ENCODE measurements at places on chromosomes 4 and X.

- DNase-seq = no peak
Measured at GRCh38 chrX:97909245-97909644, 1025.5 kb downstream of the RPA4 start.

GRCh38 chr4:2592572-2592971, 56.1 kb downstream of the FAM193A start:
- no peak for DNase-seq

DNA sequence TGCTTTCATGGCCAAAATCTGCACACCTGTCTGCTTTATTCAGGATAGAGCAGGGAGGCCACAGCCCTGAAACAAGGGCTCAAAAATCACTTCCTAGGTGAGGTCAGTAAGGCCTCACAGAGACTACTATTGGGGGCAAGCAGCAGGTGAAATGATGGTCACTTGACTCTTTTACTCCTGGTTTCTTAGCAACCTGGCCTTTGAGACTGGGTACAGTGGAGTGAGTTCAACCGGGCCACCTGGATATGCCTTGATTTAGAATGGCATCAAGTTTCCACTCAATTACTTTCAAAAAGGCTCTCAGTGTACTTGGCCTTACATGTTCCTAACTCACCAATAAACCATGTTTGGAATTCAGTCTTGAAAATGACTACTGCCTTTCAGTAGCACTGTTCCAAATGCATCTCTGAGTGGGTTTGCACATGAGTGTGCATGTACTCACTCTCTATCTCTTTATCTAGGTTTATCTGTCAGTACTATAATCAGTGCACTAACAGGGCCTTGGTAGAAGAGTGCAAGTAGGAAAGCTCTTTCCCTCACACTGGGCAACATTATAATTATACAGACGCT, 388.2 kb downstream of the OPHN1 start:
- no peak for DNase-seq

DNA sequence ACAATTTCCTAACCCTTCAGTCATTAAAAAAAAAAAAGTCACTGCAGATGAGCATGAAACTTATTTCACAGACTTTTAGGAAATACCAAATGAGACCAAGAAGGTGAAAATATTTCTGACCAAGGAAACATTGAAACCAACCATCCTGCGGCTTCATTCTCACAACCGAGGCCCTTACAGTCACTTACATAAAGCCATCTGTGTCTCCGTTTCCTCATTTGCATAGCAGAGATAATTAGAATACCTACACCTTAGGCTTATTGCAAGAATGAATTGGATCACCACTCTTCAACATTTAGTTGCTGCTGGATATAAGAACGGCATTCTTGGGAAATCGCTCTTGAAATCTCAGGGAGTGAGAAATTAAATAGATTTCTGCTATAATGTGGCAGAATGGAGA, 356.2 kb downstream of the HS3ST1 start:
- DNase-seq = no peak

GRCh38 chrX:10828640-10829039, 208.3 kb upstream of the MID1 start:
- no peak for DNase-seq

- DNase-seq = no peak
Measured at GRCh38 chr4:168183717-168184571, 91.6 kb downstream of the ANXA10 start.

GRCh38 chr4:8618961-8619720, 26.6 kb downstream of the CPZ start:
- DNase-seq = no peak

GRCh38 chrX:44223150-44223549, 120.3 kb downstream of the EFHC2 start:
- DNase-seq = no peak

- no peak for DNase-seq
Measured at GRCh38 chr4:88796545-88796944, 98.9 kb upstream of the NAP1L5 start.

DNA sequence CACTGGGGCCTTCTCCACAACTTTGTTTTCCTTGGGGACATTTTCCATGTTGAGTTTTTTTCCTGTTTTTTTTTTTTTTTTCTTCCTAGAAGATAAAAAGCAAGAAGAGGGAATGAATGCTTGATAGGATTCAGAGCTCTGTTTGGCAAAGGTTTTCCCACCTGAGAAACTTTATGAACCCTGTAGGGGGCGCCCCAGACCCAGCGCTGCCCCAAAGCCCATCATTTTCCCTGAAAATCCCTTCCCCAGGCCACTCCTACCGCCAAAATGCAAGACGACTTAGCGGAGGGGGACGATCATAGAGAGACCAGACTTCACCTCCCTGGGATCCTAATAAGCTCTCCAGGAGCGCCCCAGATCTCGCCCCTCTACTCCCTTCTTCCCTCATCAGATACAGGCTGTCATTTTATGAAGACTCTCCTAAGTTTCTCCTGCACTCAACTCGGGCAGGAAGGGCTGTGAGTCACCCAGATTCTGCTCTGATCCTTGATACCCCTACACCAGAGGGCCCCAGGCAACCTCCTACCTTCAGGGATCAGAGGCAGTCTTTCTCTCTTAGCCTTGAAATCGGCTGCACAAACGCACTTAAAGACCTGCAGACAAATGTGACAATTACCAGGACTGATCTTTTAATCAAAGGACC, 1.4 kb downstream of the BEX5 start:
- no peak for DNase-seq

- DNase-seq = no peak
Measured at GRCh38 chr4:1395941-1396805, 10.1 kb downstream of the NKX1-1 start.

DNA sequence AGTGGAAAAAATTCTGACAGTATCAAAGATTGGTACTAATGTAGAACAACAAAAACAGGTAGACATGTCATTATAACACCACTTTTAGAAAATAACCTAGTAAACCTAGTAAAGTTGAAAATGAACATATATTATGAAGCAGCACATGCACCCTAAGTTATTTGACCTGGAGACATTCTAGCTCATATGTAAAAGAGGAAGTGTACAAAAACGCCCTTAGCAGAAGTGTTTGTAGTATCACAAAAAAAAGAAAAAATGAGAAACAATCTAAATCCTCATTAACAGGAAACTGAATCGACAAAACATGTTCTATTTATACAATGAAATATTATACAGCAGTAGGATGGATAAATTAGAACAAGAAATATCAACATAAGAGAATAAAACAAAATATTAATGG, 318.9 kb upstream of the PPP1R2C start:
- no peak for DNase-seq

DNA sequence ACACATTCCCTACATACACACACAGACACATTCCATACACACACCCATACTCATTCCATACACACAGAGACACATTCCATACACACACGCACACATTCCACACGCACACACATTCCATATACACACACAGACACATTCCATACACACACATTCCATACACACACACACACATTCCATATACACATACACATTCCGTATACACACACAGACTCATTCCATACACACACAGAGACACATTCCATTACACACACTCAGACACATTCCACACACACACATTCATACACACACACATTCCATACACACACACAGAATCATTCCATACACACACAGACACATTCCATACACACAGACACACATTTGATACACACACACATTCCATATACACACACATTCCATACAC, 15.2 kb downstream of the LINC00632 start:
- no peak for DNase-seq

GRCh38 chr4:112604589-112604988, 32.1 kb downstream of the ZGRF1 start:
- no peak for DNase-seq

DNA sequence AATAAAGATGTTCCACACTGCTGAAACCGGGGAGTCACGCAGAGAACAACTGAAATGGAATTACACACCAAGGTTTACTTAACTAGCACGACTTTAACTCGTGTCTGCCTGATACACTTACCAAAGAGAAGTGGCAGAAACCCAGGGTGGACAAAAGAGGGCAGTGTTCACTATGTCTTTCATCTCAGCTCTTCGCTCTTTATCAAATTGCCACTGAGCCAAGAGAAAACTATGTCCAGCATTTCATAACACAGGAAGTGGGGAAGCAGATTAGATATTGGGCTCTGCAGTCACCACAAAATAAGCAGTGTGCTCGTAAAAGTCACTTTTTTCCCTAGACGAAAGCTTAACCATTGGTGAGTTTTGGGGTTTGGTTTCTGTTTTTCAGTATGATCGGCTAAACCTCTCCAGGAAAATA, 155.7 kb downstream of the CHIC2 start:
- no peak for DNase-seq

GRCh38 chr4:56656346-56656643, 24.8 kb downstream of the HOPX start:
- no peak for DNase-seq

DNA sequence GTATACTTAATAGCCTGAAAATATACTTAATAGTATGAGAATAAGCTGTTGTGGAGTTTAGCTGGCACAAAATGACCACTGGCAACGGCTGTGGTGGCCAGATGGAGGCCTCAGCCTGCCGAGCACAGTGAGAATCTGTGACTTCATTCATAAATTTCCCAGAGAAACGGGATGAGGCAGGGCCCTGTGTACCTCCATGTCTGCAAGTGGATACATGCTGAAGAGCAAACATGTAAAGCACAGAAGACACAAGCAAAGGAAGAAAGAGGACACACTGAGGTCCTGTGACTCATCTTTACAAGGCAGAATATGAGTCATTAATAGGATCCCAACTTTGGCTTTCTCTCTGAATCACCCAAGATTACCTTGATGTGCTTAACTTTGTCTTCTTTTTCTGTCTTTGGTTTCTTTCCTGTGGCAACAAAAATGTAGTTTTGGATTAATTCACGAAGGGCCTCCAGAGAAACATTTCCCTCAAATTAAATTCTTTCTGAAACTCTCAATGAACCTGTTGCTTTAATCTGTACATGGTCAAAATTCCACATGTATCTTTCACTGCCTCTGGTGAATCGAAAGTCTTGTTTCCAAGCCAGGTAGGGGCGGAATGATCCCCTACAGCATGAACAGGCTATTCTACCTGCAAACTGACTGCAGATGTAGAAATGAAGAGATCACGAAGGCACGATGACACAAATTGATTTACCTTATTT, 56.4 kb downstream of the IRF2 start:
- no peak for DNase-seq

- no peak for DNase-seq
Measured at GRCh38 chr4:53531585-53532224, 59.6 kb downstream of the LNX1 start.

DNA sequence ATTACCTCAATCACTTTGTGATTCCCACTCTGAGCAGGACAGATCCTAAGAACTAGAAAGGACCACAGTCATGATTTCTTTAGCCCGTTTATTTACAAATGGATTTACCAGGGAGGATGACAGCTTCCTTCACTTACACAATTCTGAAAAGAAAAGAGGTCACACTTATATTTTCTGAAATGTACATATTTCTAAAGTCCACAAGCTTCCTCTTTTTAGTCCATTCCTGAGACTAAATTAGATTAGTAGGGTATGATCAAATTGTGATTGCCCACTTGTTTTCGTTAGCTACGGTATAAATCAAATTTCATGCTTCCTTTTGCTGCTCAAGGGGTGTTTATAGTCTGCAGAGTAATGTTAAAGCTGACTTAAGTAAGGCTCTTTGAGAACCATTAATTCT, 7.6 kb upstream of the AMELX start:
- DNase-seq = no peak

DNA sequence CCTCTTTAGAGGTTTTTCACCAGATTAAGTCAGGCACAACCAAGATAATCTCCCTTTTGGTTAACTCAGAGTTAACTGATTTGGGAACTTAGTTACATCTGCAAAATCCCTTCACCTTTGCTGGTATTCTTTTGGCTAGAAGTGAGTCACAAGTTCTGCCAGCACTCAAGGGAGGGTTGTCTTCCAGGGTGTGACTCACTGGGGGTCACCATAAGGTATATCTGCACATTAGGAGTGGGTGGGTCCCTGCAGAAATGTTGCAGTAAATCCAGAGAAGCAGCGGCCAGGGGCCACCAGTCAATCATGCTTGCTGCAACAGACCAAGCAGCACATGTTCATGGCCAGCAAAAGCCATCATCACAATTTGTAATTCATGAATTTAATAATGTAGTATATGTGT, 59.8 kb upstream of the MAML3 start:
- no peak for DNase-seq

DNA sequence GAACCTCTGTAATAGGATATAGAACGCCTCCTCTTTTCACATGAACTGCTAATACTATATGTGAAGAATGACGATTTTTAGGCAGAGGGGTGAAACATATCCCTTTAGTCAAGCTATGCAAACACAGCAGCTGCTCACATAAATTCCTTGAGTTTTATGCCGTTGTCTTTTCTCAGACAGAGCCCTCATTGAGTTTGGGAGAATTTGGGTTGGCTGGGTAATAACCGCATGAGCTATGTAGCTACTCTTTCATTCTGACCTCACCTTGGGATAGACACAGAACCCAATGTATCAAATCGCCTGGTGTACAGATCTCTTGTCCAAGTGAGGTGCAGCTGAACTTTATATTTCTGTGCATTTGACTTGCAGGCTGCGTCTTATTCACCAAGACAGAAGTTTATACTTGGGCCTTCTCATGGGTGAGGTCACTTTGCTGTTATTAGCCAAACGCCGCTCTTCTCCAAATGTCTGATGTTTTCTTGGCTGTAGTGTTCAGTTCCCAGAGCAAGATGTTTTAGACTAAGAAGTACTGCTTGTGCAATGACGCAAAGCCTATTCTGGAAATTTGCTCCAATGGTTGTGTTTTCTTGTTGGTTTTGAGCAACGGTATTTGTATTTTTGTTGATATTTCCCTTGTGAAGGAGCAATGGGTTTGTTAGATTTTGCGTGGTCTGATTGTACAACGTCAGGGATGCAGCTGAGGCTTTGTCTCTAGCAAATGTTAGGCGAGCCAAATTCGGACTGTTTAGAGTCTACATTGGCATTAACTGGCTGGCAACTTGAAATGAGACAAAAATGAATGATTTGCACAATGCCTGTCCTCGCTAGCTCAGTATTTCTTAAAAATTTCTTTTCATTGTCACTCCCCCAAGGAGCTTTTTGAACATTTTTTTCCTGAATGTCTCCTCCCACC, 11.2 kb upstream of the SPARCL1 start:
- DNase-seq = no peak

- DNase-seq = no peak
Measured at GRCh38 chrX:44456685-44457084, 86.0 kb downstream of the FUNDC1 start.

- no peak for DNase-seq
Measured at GRCh38 chr4:53706422-53707032, 115.2 kb upstream of the LNX1 start.

DNA sequence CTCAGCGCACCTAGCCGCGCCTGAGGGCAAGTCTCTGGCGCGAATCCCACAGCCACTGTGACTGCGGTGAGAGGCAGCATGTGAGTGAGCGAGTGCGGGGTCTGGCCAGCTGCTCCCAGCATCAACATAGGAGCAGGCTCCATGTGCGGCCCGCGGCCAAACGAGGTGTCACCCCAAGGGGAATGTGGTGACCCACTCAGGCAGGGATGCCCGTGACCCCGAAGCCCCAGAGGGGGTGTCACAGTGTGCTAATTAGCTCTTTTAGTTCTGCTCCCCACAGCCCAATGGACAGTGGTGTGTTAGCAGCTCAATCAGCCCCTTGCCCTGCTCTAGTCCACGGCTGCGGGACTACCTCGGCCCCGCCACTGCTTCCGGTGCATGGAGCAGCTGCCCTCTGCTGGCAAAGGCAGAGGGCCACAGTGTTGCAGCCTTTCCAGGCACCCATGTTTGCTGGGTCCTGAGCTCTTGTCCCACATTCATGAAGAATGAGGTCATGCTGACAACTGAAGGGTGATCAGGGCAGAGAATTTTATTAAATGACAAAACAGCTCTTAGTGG, 61.4 kb downstream of the AGA start:
- DNase-seq = no peak
